C1 segment of cervical spinal cord (tissue), 14 donors: ENCODE measurements at places on chromosomes 3 and 15.

- DNase-seq: no peak
Measured at GRCh38 chr3:34066328-34066727, 267.9 kb downstream of the PDCD6IP start.

- DNase-seq: no peak
Measured at GRCh38 chr3:115363071-115363470, 216.0 kb upstream of the ZBTB20 start.

- no peak for DNase-seq
Measured at GRCh38 chr15:71136793-71137518, 21.7 kb downstream of the THSD4 start.

GRCh38 chr3:37652851-37653250 lies 208.8 kb upstream of the CTDSPL start:
- DNase-seq: no peak

- no peak for DNase-seq
Measured at GRCh38 chr3:114668099-114668498, 374.3 kb downstream of the TIGIT start.

- no peak for DNase-seq
Measured at GRCh38 chr15:101489237-101489598, 289 bp downstream of the PCSK6 start.

DNA sequence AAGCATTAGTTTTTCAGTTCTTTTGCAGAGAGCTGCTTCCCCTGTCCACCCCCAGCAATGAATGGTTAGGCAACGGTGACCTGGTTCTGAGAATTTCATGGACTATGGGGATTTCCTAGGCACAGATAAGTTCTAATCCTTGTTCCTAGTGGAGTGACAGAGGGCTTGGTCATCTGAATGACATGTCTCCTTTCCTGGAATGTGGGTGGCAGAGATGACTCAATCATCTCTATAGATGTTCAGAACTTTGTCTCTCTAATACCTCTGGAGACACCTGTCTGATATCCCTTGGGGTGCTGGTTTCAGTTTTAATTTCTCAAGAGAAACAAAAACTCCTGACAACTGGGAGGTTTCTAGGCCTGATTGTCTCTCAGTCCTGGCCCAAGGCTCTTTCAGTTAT lies 10.4 kb downstream of the PLA2G4E start:
- no peak for DNase-seq

DNA sequence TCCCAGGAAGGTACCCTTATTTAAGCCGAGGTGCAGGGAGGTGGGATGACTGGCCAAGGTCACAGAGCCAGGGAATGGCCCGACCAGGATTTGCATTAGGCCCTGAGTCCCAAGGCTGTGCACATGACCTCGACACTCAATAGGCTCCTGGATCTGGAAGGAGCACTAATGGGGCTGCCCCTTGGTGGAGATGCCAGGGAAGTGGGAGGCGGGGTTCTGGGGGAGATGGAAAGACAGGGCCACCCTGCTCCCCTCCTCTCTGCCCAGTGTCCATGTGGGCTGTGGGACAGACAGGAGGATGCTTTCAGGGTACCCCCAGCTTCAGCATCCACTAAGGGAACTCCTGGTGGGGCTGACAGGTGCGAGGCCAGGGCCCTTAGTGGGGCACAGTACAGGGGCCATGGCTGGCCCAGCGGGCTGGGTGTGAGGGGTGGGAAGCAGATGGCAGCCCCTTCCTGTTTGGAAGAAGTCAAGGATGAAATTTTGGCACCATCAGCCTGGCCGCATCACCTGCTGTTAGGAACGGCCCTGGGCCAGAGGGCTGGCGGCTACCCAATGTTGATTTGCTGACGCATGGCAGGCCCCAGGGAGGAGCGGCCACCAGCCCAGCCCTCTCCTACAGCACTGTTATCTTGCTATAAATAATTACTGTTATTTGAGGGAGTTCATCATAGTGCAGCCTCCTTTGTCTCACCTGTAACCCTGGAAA lies 37.3 kb downstream of the ATP2B2 start:
- DNase-seq: no peak

GRCh38 chr15:45747426-45747825 lies 112.6 kb downstream of the SQOR start:
- no peak for DNase-seq

DNA sequence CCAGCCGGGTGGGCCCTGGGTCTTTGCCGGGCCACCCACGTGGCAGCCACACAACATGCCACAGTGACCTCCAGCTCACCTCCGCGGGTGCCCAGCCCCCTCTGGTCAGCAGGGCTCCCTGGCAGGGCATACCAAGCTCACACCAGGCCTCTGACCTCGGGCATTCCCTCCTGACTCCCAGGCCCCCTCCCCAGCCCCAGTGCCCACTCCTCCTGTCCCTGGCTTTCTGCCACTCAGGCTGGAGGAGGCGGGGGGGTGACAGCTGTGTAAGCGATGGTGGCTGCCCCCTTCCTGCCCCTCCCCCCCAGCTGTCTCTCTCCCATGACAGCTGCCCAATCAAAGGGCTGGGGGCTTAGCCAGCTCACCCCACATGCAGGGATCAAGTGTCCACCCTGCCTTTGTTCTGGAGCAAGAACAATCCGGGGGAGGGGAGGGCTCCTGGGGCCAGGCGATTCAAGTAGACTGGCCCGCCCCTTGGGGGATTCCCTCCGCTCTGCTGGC lies 3.3 kb downstream of the PCBP4 start:
- DNase-seq: peak; percentile 15

DNA sequence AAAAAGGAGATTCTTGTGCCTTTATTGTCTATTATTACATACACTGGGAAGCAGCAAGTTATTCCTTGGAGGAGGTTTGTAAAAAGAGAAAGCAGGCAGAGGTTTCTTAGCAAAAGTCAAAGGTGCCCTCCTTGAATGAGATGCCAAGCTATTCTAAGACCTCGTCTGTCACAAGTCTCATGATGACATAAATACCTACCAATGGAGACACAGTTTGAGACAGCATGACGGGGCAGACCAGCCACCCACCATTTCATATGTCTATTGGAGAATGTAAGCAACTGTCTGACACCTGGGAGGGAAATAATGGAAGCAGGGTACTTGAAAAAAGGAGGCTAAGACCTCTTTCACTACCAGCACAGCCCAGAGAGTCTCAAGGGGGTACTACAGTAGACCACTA lies 2.2 kb downstream of the RGMA start:
- DNase-seq: no peak

DNA sequence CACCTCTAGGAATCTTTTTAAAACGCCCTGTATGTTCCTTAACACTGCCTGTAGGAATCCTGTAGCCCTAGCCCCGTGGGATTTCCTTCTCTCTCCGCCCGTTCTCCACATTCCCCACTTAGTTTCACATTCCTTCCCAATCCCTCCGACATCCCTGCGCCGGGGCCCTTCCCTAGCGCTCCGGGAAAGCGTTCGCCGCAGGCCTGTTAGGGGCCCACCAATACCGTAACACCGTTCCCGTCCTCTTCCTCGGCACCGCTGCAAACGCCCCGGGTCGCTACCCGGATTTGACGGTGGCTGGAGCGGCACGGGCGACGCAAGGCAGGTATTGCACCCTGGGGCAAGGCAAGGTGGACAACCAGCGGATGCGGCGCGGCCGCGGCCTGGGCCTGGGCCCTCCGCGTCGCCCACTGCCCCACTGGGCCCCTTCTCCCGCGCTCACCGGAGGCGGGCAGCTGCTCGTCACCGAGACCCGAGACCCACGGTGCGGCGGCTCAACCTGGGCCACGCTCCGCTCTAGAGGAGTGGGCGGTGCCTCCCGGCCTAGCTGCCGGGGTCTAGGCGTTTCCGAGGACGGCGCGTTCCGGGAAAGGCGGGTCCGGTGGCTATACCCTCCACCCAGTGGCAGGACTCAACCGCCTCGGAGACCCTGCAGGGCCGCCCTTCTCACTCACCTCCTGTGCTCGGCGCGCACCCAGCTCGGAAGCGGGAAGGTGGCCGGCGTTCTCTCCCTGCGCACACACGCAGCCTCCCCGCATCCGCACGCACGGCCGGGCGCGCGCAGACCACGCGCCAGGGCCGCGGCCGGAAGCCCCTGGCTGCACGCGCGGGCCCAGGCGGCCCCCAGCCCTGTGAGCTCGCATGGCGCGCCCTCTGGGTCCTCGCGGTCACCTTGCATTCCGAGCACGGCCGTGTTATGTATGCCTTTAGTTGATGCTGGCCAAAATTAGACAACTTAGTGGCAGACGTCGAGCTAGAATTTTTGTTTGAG lies at the start of gene B3GALNT1:
B3GALNT1 (minus strand) TSS at position 789 of the 991 bp plus-strand sequence. CDS start 18,595 bp downstream, outside the sequence.
- no peak for DNase-seq

DNA sequence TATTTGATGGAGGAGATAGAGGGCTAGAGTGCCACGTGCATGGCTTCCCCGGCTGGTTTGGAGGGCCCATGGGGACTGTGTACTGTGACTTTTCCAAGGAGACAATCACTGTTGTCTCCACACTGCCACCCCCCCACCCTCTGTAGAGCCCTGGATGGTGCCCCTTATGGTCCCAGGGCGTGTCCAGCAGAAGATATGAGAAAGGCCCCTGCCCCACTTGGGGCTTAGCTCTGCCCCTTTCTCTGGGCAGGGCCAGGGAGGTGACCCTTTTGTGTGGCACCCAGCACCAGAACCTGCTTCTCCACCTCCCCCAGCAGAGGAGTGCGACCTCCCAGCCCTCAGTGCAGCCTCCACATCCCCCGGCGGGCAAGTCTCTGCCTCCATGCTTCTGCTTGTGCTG lies 32.1 kb downstream of the SPSB4 start:
- DNase-seq: no peak
